Right ventricle myocardium superior (tissue), 1 donor: ENCODE measurements at places on chromosomes 1 and 21. TPM values are rescaled to one million over a fixed set of nuclear protein-coding genes. Genes with fewer than 3 reads are reported as not detected.

Gene C2CD4D
- total RNA-seq = not detected

Gene PLA2G2C
- not detected for total RNA-seq

Gene TRPM2
- 1.9 TPM for total RNA-seq

Gene CLCA4
- not detected for total RNA-seq

Gene CD160
- not detected for total RNA-seq

Gene KRTAP19-3
- not detected for total RNA-seq

Gene SLFNL1
- total RNA-seq = 0.22 TPM
